Hematopoietic multipotent progenitor cell treated with erythropoietin and hydrocortisone succinate and interleukin-3 and kit ligand, for 17 days (in vitro differentiated cells): ENCODE measurements at places on chromosomes 3 and 15.

DNA sequence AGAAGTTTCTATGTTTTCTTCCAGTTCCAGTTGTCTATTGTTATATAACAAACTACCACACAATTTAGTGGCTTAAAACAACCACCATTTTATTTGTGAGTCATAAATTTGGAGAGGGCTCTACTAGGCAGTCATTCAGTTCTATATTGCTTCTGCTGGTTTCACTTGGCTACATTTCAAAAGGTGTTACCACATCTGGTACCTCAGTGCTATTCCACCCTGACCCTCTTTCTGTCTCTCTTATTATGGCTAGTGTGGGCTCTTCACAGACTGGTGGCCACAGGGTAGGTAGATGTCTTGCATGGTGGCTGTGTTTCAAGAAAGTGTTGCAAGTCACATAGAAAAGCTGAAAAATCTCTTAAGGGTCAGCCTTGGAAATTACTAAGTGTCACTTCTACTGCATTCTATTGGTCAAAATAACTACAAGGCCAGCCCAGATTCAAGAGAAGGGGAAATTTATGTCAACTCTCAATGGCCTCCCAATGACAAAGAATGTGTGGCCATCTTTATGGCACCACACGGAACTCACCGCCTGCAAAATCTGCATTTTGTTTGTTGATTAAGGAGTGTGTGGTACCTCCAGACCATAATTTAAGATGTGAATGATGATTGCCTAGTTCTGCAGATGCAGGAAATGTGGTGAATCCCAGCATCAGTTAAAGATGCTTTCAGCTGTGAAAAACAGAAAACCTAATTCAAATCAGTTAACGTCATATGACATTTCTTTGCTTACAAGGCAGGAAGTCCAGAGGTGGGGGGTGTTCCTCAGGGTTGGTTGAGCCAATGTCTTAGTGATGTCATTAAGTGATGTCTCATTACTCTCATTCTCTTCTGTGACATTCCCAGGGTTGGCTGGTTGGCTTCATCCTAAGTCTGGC lies 105.8 kb upstream of the RASGRP1 start:
- no peak for DNase-seq

GRCh38 chr15:60130398-60130797 lies 126.3 kb downstream of the FOXB1 start:
- no peak for DNase-seq

DNA sequence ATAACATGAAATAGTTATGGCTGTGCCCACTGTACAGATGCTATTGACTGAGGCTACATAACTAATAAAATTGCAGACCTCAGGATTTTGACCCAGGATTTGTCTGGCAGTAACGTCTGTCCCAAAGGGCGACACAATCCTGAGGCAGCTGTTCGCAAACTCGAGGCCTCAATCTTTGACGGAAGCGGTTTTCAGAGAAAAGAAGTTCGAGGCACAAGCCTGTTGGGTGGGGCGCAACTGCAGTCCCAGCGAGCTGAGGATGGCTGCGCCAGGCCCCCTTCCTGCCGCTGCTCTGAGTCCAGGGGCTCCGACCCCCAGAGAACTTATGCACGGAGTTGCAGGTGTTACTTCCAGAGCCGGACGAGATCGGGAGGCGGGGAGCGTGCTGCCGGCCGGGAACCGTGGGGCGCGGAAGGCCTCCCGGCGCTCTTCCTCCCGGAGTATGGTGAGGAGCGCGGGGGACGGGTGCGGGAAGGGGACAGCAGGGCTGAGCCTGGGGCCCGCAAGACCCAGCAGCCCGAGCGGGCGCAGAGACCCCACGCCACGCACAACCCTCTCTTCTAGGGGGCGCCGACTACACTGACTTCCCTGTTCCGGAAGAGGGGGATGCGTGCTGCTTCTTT lies at the start of gene PARP15:
Gene PARP15, plus strand, starts transcription at position 242 of the 623 bp plus-strand sequence. Its CDS starts 18 bp downstream, at position 260.
- no peak for DNase-seq

GRCh38 chr3:46378426-46378942 lies 7.7 kb downstream of the CCR5 start:
- DNase-seq, result peak; percentile 62

- no peak for DNase-seq
These were observed 41.6 kb downstream of the PARP15 start for GRCh38 chr3:122619040-122619439.

GRCh38 chr15:100264994-100265640 lies 76.7 kb downstream of the ADAMTS17 start:
- DNase-seq, result no peak

DNA sequence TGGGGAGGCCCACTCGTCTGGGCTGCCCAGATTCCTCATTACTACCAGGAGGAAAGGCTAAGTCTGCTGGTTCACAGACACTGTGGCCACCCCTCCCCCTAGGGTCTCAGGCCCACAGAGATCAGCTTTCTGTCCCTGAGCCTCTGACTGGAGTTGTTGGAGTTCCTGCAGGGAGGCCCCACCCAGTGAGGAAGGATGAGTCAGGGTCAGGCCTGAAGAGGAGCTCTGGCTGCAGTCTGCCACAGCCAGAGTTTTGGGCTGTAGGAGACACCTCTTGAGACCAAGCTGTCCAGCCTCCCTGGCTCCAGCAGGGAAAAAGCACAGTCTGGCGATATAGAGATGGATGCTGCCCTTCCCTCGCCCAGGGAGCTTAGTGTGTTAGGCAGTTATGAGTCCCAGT lies 720.9 kb upstream of the SEMA6D start:
- DNase-seq, result no peak

DNA sequence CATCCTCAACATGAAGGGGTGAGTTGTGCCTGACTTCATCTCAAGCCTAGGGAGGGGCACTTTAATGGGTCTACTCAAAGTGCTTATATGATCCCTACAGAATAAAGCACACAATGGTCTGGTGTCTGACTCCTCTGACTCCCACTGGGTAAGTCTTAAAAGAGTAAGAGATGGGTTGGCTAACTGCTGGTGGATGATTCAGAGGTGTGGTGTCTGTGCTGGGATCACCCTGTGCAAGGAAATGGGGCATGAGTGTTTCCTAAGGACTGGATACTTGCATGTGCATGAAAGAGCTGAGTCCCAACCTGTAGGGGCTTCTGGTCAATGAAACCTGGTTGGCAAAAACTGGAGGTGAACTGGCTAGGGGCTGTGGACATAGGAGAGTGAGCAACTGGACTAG lies 158.8 kb downstream of the IL20RB start:
- no peak for DNase-seq

GRCh38 chr15:98856532-98856907 lies 151.1 kb downstream of the PGPEP1L start:
- DNase-seq, result no peak

GRCh38 chr15:74776821-74777768 lies 4.8 kb upstream of the CSK start:
- DNase-seq, result no peak

- no peak for DNase-seq
These were observed 33.0 kb downstream of the SNRK start for GRCh38 chr3:43319376-43319775.

DNA sequence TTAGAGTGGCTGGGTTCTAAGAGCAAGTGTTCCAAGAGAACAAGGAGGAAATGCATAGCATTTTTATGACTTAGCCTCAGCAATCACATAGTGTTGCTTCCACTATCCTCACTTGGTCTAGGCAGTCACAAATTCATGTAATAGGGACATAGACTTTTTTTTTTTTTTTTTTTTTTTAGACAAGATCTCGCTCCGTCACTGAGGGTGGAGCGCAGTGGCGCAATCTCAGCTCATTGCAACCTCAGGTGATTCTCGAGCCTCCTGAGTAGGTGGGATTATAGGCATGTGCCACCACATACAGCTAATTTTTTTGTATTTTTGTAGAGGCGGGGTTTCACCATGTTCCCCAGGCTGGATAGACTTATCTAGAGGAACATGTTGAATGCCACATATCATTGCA lies 4.7 kb upstream of the GNB4 start:
- no peak for DNase-seq

DNA sequence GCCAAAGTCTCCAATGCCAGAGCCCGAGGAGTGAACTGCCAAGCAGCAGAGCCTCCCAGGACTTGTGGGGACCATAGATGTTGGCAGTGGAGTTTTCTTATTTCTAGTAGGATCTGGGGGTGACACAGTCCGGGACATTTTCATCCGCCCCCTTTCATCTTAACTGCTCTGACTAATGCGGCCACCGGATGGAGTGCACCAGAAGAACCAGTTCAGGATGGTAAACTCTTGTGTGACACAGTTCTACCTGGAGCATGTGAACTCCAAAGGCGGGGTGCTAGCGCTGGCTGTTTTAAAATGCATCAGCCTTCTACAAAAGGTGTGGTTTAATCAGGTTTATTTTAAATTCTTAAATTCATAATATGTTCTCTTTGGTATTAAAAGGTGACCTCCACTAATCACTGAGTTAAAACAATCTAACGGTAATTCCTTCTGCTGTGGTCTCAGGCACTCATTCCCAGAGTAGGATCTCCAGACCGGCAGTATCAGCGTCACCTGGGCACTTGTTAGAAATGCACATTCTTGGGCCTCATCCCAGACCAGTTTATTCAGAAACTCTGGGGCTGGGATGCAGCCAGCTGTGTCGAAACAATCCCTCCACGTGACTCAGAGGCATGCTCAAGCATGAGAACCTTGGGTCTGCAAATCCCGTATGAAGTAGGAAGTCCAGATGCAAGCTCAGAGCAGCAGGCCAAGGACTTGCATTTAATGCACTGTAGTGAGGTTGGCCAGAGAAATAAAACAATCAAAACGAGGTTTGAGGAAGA lies 105.5 kb downstream of the GABRB3 start:
- DNase-seq, result no peak

DNA sequence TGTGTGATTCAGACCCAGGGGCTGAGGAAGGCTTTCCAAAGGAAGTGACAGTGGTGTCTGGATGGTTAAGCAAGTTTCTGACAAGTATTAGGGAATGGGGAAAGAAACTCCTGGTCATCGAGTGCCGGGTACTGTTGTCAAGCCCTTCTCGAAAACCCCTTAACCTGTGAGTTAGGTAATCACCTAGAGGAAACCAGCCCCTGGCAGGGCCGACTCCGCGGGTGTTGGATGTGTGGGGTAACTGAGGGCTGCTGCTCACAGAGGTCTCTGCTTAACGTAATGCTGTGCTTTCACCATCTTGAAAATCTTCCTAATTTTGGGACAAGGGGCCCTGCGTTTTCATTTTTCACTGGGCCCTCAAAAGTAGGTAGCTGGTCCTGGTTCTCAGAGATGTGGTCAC lies 67.0 kb downstream of the SMAD6 start:
- no peak for DNase-seq

GRCh38 chr15:70269311-70269911 lies 171.7 kb upstream of the TLE3 start:
- no peak for DNase-seq

GRCh38 chr3:160641665-160642309 lies 35.2 kb upstream of the ARL14 start:
- no peak for DNase-seq

DNA sequence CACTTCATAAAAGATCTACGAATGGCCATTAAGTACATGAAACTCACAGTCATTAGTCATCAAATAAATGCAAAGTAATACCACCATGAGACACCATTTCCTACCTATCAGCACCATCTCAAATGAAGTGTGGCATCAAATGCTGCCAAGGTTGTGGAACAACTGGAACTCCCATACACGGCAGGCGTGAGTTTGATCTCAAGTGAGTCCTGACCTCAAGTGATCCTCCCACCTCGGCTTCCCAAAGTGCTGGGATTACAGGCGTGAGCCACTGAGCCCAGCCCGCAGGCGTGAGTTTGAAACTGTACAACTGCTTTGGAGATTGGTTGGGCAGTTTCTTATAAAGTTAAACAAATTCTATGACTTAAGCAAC lies 28.8 kb upstream of the HDAC11 start:
- peak; percentile 88 for DNase-seq

- DNase-seq, result no peak
These were observed 358.0 kb upstream of the TGFBR2 start for GRCh38 chr3:30248423-30248822.

DNA sequence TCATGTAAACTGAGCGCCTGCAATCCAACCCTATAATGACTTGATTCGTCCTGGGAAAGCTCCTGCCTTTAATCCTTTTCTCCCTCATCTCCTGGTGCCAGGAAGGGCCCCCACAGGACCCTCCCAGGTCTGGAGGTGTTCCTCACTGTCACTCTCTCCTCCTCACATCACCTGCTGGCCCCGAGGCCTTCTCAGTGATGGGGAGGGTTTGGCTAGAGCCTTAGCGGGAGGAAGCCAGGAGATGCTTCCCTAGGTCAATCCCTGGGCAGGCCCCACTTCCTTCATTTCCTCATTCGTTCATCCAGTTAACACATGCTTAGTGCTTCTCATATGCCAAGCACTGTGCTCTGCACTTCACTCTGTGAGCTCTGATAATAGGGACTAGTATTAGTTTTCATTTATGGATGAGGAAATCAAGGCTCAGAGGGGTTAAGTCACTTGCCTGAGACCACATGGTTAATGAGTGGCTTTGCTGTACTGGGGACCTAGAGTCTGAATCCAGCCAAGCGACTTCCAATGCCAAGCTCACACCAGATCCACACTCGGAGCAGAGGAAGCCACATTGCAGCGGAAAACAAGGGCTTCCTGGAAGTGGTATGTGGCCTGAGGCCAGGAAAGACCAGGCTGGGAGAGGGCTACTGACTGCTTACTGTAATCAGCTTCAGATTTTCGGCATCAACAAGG lies 50.3 kb upstream of the CHRNB4 start:
- no peak for DNase-seq

DNA sequence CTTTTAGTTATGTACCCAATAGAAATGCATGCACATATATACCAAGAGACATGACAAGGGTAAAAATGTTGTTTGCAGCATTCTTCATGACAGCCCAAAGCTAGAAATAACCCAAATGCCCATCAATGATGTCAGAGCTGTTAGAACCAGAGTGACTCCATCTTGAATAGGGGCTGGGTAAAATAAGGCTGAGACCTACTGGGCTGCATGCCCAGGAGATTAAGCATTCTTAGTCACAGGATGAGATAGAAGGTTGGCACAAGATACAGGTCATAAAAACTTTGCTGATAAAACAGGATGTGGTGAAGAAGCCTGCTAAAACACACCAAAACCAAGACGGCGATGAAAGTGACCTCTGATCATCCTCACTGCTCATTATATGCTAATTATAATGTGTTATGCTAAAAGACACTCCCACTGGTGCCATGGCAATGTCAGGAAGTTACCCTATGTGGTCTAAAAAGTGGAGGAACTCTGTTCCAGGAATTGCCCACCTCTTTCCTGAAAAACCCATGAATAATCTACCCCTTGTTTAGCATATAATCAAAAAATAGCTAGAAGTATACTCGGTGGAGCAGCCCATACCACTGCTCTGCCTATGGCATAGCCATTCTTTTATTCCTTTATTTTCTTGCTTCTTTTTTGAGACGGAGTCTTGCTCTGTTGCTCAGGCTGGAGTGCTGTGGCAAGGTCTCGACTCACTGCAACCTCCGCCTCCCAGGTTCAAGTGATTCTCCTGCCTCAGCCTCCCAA lies 32.9 kb downstream of the ZBTB11 start:
- no peak for DNase-seq
